IMR-90 (cell line): ENCODE measurements at places on chromosomes 12 and 14. TPM values are rescaled to one million over a fixed set of nuclear protein-coding genes. Genes with fewer than 3 reads are reported as not detected.

E2F7 gene
- 8.1 and 10.3 TPM in 2 replicates for total RNA-seq

IFNG-AS1 gene
- not detected in 2 replicates for total RNA-seq

ZFC3H1 gene
- 16.8 and 28.6 TPM in 2 replicates for total RNA-seq

ADCY4 gene
- not detected in 2 replicates for total RNA-seq

MYO1H gene
- not detected in 2 replicates for total RNA-seq

RSRC2 gene
- 18.6 and 41.7 TPM in 2 replicates for total RNA-seq

TMEM132C gene
- not detected in 2 replicates for total RNA-seq

RND1 gene
- total RNA-seq, result under 0.01 TPM in 1 of 2 replicates, not detected in the other

DNA sequence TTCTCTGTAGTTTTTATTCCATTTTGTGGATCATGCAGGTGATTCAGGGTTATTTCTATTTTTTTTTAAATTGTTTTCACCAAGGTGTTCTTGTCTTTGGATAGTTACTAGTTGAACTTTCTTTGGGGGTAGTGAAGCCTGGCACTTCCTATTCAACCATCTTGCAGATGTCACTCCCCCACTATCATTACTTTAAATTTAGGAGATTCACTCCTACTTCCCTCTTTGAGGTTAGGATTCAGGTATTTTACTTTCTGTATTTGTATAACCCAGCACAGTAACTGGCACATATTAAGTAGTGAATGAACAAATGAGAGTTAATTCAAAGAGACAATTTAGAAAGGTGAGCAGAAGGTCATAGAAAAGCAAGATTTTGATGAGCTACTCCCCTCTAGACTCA, 255.6 kb downstream of the ATP23 start:
- no peak for DNase-seq
- no peaks in the 10 kb centered on the region for H3K36me3 ChIP-seq
- no peaks in the 10 kb centered on the region; the same call in 1 of the 2 replicates for H3K27me3 ChIP-seq

DNA sequence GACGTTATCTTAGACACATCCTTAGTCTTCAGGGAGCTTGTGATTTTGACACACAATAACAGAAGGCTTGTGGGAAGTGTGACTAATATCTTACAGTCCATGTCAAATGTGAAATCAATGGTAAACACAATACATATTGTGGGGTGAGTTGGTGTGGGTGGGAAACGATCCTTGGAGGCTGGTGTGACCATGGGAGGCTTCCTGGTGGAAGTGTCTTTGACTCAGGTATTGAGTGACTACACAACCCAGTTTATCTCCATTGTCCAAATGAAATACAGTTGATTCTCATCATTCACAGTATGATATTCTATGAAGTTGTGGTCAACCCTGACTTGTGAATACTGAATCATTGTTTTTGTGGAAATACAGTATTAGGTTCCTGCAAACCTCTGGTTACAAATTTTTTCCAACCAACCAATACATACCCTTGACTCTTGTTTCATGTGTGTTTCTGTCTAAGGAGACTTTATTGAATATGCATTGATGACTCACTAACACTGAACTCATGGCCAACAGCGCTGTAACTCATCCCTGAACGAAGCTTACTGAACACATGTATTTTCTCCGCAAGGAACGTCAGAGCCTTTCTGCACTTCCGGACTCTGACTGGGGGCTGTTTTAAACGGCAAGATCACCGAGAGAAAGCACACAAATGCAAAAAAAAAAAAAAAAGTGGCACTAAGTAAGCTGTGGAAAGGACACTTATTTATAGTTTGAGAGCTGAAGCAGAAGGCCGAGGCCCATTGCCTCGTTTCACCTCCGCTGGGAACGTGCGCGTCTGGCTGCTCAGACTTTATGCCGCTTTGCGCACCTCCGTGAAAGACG, 59.0 kb downstream of the CLMN start:
- H3K27ac ChIP-seq, result no peak overlapping the region
- H3K27me3 ChIP-seq, result no peaks in the 10 kb centered on the region
- peak; percentile 39 for DNase-seq
- H3K36me3 ChIP-seq, result no peaks in the 10 kb centered on the region

DNA sequence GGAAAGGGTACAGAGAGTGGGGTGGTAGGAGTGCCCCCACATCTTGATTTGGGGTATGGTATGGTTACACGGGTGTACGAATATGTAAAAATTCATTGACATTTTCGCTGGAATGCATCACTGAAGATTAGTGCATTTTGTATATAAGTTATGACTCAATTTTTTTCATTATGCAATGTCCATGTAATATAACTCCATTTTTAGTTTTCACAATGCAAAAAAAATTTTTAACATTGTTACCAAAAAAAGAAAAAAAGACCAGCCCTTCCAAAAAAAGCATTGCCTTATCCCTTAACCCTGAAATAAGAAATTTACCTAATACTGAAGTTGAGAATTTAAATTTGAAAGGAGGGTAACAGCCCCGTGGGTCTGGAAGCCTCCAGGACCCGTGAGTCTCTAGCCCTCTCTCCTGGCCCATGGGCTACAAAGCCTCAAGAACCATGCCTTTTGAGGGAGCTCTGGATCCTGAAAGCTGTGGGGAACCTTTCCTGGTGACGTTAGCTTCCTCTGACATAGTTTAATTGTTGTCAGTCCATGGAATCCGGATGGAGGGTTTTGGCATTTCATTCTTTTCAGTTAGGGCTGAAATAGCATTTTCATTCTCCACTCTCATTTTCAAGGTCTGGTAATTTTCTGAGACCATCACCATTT, 55.6 kb upstream of the ACTN1 start:
- no peak overlapping the region for H3K4me3 ChIP-seq
- H3K27ac ChIP-seq, result peak overlapping the region; percentile 48
- peaks cover 31% of the 10 kb centered on the region for H3K4me1 ChIP-seq
- H3K27me3 ChIP-seq, result no peaks in the 10 kb centered on the region
- peak; percentile 57 for DNase-seq

DNA sequence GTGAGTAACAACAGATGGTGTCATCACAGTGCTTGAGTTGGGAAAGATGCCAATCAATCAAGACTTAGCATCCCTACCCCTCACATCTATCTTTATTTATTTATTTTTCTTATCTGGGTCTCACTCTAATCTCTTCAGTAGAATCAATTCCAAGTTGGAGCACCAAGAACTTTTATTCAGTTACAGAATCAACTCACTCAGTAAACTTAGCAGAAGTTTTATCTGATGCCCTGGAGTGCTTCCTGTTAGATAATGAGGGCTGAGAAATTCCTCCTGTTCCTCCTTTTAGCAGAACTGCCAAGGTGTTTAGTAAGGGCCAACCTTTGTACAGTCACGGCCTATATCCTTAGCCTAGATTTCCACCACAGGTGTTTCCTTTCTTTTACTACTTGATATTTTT, 11.3 kb upstream of the SLC5A8 start:
- no peaks in the 10 kb centered on the region for H3K36me3 ChIP-seq
- no peak overlapping the region for H3K27ac ChIP-seq
- no peaks in the 10 kb centered on the region for H3K4me1 ChIP-seq
- no peak overlapping the region for H3K4me3 ChIP-seq
- DNase-seq, result no peak

DNA sequence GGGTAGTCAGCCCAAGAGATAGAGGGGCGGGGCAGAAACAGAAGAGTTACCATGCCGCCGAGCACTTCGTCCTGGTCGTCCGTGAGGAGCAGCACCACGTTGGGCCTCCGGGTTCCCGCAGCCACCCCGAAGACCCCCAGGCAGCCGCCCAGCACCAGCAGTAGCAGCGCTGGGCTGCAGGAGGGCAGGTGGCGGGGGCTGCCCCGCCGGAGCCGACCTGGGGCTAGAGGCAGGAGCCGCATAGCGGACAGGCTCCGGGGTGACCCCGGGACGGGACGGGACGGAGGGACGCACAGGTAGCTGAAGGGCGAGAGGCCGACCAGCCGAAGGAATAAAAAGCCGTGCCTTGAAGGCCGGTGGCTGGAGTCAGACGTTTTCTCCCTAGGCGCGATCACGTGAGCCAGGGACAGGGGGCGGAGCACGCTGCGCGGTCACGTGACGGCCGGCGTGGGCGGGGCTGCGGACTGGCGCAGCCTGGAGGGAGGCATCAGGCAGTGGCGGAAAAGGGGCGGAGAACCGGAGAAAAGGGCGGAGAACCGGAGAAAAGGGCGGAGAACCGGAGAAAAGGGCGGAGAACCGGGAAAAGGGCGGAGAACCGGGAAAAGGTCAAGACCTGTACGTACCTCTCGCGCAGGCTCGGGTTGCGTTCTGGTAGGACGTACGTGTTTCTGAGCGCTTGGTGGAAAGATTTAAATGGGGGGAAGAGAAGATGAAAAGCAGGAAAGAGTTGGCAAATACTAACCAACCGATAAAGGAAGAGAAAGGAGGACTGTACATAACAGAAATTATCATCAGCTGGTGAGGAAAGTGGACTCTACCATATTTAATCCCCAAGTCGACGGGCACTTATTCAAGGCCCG, at the start of gene GNS:
Gene GNS, minus strand, starts transcription at position 372 of the 860 bp plus-strand sequence. Its CDS starts 130 bp downstream, at position 242.
- peak within 1 kb of the TSS; percentile 65 for H3K4me3 ChIP-seq
- H3K27me3 ChIP-seq, result no peaks in the 10 kb centered on the region
- H3K4me1 ChIP-seq, result no peaks in the 10 kb centered on the region
- peak; percentile 89 for DNase-seq
- H3K27ac ChIP-seq, result peak within 1 kb of the TSS; percentile 59
- H3K36me3 ChIP-seq, result no peaks in the 10 kb centered on the region

DNA sequence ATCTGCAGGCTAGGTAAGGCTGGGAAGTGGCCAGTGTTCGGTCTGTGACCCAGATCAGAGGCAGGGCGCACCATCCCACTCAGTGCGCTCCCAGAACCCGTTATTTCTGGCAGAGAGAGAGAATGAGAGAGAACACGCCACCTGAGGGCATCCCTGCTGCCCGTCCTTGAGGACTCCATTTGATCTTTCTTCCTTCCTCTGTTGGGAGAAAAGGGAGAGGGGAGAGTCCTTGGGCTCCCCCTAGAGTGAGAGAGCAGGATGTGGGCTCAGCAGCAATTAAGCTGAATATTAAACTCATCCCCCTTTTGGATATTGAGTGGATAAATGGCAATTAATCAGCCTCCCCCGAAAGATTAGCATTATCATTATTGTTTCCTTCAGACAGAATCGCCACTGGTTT, 70.6 kb downstream of the IFT43 start:
- no peaks in the 10 kb centered on the region for H3K27me3 ChIP-seq
- H3K36me3 ChIP-seq, result peaks cover 8% of the 10 kb centered on the region
- no peak overlapping the region for H3K27ac ChIP-seq
- no peaks in the 10 kb centered on the region for H3K4me1 ChIP-seq
- DNase-seq, result peak; percentile 4
- H3K4me3 ChIP-seq, result no peak overlapping the region

- H3K4me1 ChIP-seq, result peaks cover 13% of the 10 kb centered on the region
- H3K36me3 ChIP-seq, result no peaks in the 10 kb centered on the region
- peak; percentile 65 for DNase-seq
- H3K27ac ChIP-seq, result peak within 1 kb of the TSS; percentile 82
Measured at GRCh38 chr14:92513204-92513965, at the start of gene RIN3. Gene RIN3 (plus strand): TSS chr14:92513781. CDS start chr14:92513933, 152 bp downstream.

- DNase-seq, result peak; percentile 61
- peaks cover 3% of the 10 kb centered on the region for H3K4me1 ChIP-seq
- no peaks in the 10 kb centered on the region for H3K27me3 ChIP-seq
- H3K4me3 ChIP-seq, result no peak overlapping the region
Measured at GRCh38 chr12:50132505-50133135, 20.6 kb downstream of the COX14 start.

GRCh38 chr14:59852350-59852749, 18.2 kb downstream of the RTN1 start:
- H3K4me3 ChIP-seq, result no peak overlapping the region
- H3K27ac ChIP-seq, result no peak overlapping the region
- no peaks in the 10 kb centered on the region for H3K36me3 ChIP-seq
- H3K27me3 ChIP-seq, result no peaks in the 10 kb centered on the region
- DNase-seq, result no peak

GRCh38 chr14:54354096-54354495, 42.7 kb upstream of the CDKN3 start:
- H3K4me1 ChIP-seq, result peaks cover 5% of the 10 kb centered on the region; the same call in 1 of the 2 replicates
- H3K36me3 ChIP-seq, result no peaks in the 10 kb centered on the region
- no peak overlapping the region for H3K27ac ChIP-seq
- DNase-seq, result no peak
- no peak overlapping the region for H3K4me3 ChIP-seq

- DNase-seq, result peak; percentile 32
- no peak overlapping the region for H3K4me3 ChIP-seq
- no peaks in the 10 kb centered on the region for H3K36me3 ChIP-seq
Measured at GRCh38 chr12:92912052-92912451, 17.0 kb downstream of the EEA1 start.

GRCh38 chr12:29883525-29883924, 99.8 kb upstream of the TMTC1 start:
- DNase-seq, result no peak
- H3K4me3 ChIP-seq, result no peak overlapping the region
- H3K36me3 ChIP-seq, result no peaks in the 10 kb centered on the region
- no peaks in the 10 kb centered on the region for H3K4me1 ChIP-seq

DNA sequence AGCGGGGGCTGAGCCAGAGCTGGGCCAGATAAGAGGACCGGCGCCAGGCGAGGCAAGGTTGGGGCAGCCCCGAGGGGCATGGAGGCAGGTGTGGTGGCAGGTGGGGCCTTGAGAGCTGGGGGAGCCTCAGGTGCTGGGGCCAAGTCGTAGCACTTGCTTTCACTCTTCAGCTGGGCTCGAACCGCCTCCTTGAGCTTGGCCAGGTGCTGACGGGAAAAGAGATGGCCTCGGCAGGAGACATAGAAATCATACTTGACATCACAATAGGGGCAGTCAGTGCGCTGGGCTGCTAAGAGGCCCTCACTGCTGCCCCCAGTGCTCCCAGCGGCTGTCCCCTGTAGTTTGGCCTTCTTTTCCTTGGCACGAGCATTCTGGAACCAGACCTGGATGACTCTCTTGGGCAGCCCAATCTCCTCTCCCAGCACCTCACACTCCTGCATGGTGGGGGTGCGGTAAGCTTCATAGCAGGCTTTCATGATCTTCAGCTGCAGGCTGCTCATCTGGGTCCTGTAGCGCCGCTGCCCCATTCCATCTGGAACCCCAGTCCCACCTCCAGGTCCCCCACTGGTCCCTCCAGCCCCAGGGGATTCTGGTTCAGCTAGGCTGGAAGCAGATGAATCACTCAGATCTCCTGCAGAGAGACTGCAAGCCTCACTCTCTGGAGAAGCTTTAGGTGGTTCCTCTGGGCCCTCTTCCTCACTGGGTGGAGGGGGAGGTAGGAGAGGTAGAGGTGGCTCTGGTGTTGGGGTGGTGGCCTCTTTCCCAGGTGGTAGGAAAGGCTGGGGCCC, 28.1 kb downstream of the ZFHX2 start:
- H3K4me1 ChIP-seq, result no peaks in the 10 kb centered on the region
- no peaks in the 10 kb centered on the region for H3K36me3 ChIP-seq
- H3K4me3 ChIP-seq, result no peak overlapping the region
- no peak for DNase-seq
- no peak overlapping the region for H3K27ac ChIP-seq

DNA sequence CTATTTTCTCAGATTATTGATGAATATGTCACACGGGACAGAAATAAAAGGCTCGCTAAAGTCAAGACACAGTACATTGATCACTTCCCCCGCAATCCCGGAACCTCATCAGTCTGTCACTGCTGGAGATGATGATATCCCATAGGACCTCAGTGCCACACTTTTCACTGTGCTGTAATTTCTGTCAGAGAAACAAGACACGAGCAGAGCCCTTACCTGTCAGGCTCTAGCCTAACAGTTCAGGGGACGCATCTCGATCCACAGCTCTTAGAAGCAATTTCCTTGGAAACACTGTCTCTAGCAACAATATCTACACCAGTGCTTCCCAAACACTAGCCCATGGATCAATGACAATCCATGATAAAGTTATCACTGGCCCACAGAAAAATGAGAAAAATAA, 140.0 kb downstream of the GRIN2B start:
- H3K36me3 ChIP-seq, result no peaks in the 10 kb centered on the region
- DNase-seq, result no peak
- no peak overlapping the region for H3K27ac ChIP-seq
- no peaks in the 10 kb centered on the region for H3K4me1 ChIP-seq
- no peaks in the 10 kb centered on the region for H3K27me3 ChIP-seq
- no peak overlapping the region for H3K4me3 ChIP-seq
